DMS53 (cell line): ENCODE measurements at places on chromosomes 11 and 22.

GRCh38 chr11:64767344-64768299 lies 7.8 kb upstream of the PYGM start:
- DNase-seq, result peak; percentile 86

DNA sequence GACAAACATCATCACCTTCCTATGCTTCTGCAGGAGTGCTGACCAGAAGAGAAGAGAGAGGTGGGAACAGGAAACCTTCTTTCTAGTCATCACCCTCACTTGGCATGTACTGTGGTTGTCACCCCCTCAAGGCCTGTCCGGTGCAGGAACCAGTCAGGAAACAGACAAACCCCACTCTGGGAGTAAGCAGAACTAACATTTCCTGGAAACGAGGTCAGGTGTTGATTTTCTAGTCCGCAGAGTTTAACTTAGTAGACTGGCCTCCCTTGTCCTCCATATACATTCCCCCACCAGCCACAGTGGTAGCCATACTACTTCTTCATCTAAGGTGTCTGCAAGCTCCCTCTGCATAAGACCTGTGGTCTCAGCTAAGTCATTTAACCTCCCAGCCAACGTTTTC lies 80.7 kb upstream of the NCAM1 start:
- DNase-seq, result no peak

DNA sequence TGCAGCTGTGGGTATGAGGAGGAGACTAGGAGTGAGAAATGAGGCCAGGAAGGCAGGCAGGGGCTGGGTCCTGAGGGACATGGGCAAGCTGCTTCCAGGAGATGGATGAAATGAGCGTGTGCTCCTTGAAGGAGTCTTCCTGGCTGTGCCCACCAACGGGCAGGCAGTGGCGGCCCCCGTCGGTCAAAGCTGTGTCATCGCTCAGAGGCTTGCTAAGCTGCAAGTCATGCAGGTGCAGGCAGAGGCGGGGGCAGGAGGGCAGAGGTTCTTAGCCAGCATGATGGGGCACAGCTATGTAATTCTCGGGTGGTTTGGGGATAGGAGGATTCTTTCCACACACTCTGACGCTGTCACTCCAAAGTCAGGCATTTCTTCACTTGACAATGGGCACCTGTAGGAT lies 12.5 kb upstream of the PEX26 start:
- no peak for DNase-seq

DNA sequence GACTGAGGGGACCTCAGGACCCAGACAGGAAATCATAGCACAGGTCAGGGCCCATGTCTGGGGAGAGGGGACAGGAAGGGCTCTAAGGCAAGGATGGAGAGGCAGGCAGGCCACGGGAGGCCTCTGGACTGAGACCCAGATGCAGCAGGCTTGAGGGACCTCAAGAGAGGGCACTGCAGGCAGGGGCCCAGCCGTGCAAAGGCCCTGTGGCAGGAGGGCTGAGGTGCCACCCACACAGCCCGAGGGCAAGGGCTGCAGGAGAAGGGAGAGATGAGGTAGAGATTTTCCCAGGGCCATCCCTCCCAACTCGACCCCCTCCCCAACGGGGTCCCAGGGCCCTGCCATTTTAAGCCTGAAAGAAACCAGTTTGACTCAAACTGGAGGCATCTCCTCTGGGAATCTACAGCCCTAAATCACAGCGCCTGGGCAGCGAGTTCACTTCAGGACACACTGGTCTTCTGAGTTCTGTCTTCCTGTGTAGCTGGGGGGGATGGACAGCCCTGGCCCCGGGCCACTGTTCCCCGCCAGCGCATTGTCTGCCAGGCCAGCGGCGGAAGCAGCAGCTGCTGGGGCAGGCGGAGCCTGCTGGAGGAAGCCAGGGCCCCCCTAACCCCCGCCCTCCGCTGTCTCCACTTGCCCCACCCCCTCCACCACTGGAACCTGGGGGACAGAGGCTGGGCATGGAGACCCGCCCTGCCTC lies 20.3 kb upstream of the WNT7B start:
- peak; percentile 43 for DNase-seq

DNA sequence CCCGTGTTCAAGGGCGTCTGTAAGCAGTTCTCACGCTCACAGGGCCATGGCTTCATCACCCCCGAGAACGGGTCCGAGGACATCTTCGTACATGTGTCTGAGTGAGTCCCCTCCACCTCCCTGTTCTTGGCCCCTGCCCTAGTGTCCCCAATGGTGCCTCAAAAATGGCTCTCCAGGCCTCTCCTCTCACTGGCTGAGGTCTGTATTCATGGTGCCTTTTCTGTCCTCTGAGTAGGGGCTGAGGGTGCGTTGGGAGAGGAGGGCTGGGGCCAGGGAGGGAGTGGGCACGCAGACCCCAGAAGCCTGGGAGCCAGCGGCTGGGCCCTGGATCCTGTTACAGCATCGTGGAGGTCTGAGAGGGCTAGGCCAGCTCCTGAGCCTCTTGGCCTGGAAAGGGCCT lies 12.9 kb downstream of the CSDC2 start:
- DNase-seq, result no peak

- no peak for DNase-seq
Observed at GRCh38 chr11:86805873-86806310, 5.5 kb downstream of the PRSS23 start.

GRCh38 chr11:119093942-119094815 lies 7.5 kb downstream of the DPAGT1 start:
- peak; percentile 71 for DNase-seq
